ENCODE measurements at places on chromosomes 7 and 10. TPM values are rescaled to one million over a fixed set of nuclear protein-coding genes. Genes with fewer than 3 reads are reported as not detected.

DNA sequence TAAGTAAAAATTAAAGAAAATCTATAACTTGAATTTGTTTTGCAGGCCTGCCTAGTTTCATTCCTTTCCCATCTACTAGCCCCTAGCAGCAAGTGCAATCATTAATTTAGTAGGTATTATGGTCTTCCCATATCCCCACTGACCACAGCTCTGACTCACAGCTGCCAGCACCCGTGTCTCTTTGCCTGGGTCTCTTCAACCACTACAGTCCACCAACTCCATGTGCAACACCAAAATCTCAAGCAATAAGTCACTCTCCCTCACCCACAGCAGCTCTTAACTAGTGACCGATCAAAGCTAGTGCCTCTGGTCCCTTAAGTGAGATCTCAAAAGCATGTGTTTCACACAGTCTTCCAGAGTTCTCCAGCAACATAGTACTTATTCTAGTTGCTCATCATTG lies 26.0 kb upstream of the THSD7A start:
- no peaks in the 10 kb centered on the region for H3K4me1 ChIP-seq
- no peak overlapping the region for H3K4me3 ChIP-seq
- no peaks in the 10 kb centered on the region for H3K27me3 ChIP-seq
- no peak overlapping the region for H3K27ac ChIP-seq

GRCh38 chr10:105761576-105762260 lies 1120.6 kb downstream of the SORCS3 start:
- H3K27ac ChIP-seq = no peak overlapping the region
- no peaks in the 10 kb centered on the region for H3K27me3 ChIP-seq
- DNase-seq = no peak
- H3K36me3 ChIP-seq = no peaks in the 10 kb centered on the region
- no peak overlapping the region for H3K4me3 ChIP-seq
- H3K4me1 ChIP-seq = no peaks in the 10 kb centered on the region

GRCh38 chr7:149245244-149245643 lies 5.8 kb downstream of the ZNF212 start:
- no peaks in the 10 kb centered on the region for H3K27me3 ChIP-seq
- no peak overlapping the region for H3K4me3 ChIP-seq
- H3K36me3 ChIP-seq = peaks cover 8% of the 10 kb centered on the region

GRCh38 chr10:125296598-125296997 lies 136.2 kb upstream of the CTBP2 start:
- H3K27me3 ChIP-seq = no peaks in the 10 kb centered on the region
- peaks cover 10% of the 10 kb centered on the region for H3K4me1 ChIP-seq
- no peak overlapping the region for H3K27ac ChIP-seq
- H3K4me3 ChIP-seq = no peak overlapping the region

- DNase-seq = no peak
- peaks cover 4% of the 10 kb centered on the region for H3K4me1 ChIP-seq
- H3K4me3 ChIP-seq = no peak overlapping the region
These were observed 10.4 kb downstream of the UNC5B start for GRCh38 chr10:71222601-71223346.

GRCh38 chr7:79770063-79770462 lies 316.6 kb upstream of the MAGI2 start:
- H3K27me3 ChIP-seq = no peaks in the 10 kb centered on the region
- H3K4me1 ChIP-seq = peaks cover 10% of the 10 kb centered on the region
- H3K27ac ChIP-seq = no peak overlapping the region
- no peaks in the 10 kb centered on the region for H3K36me3 ChIP-seq

GRCh38 chr10:33067917-33068316 lies 109.9 kb upstream of the ITGB1 start:
- H3K4me3 ChIP-seq = no peak overlapping the region
- DNase-seq = no peak
- peaks cover 10% of the 10 kb centered on the region for H3K4me1 ChIP-seq
- no peak overlapping the region for H3K27ac ChIP-seq
- H3K27me3 ChIP-seq = no peaks in the 10 kb centered on the region
- no peaks in the 10 kb centered on the region for H3K36me3 ChIP-seq

GRCh38 chr7:47771336-47771989 lies 176.8 kb downstream of the PKD1L1 start:
- H3K4me1 ChIP-seq = peaks cover 12% of the 10 kb centered on the region
- H3K27me3 ChIP-seq = no peaks in the 10 kb centered on the region
- no peak overlapping the region for H3K27ac ChIP-seq
- H3K4me3 ChIP-seq = no peak overlapping the region

GRCh38 chr10:127298381-127298780 lies 102.0 kb upstream of the INSYN2A start:
- H3K4me3 ChIP-seq = no peak overlapping the region
- no peak for DNase-seq
- peaks cover 12% of the 10 kb centered on the region for H3K4me1 ChIP-seq
- no peaks in the 10 kb centered on the region for H3K27me3 ChIP-seq
- no peaks in the 10 kb centered on the region for H3K36me3 ChIP-seq

DNA sequence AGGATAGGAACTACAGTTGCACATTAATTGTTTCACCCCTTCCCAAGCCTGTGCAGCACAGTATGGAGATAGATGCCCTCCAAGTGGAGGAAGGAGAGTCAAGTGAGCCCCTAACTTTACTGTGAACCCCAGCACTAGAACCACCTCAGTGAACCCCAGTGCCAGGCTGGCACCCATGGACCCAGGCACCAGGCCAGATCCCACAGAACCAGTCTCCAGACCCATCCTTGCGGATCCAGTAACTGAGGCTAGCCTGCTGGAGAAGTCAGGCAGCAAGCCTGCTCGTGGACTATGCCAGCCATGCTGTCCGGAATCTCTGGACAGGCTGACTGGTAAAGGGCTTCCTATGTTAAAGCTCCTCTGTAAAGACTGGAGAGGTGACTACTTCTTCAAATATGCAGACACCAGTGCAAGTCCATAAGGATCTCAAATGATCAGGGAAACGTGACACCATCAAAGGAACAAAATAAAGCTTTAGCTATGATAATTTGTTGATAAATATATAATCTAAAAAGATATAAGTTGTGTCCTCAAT lies 27.7 kb downstream of the SHOC2 start:
- peaks cover 17% of the 10 kb centered on the region for H3K4me1 ChIP-seq
- no peak overlapping the region for H3K4me3 ChIP-seq
- no peak overlapping the region for H3K27ac ChIP-seq

DNA sequence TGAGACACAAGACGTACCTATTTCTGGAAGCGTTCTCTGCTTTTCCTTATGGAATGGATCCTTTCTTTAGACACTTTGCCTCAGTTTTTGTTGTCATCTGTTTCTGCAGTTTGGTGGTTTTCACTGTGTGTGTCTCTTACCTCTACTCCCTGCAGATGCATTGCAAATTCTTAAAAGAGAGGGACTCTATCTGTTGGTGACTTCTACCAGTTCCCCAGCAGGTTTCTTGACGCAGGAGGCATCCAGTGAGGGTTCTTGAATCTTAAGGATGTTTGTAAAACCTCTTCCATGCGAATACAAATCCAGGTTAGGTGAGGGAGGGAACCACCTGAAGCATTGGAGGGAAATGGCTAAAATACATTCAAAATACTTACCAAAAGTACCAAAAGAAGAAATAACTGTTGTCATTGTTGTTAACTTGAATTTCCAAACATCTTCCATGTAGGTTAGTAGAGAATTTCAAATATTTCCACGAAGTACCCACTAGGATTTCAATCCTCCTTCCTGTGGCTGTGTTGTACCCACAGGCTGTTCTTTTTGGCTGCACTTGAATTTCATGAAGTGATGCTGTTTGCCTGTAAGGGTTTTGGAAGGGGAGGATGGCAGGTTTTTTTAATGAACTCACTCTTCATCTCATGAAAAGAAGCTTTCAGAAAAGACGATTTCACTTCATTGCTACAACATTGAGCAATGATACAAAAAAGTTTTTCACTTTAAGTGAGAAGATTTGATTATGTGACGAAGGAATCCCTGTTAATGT lies 32.2 kb downstream of the PLXDC2 start:
- H3K4me1 ChIP-seq = peaks cover 8% of the 10 kb centered on the region
- H3K27me3 ChIP-seq = no peaks in the 10 kb centered on the region
- H3K27ac ChIP-seq = no peak overlapping the region
- no peak for DNase-seq
- no peaks in the 10 kb centered on the region for H3K36me3 ChIP-seq

DNA sequence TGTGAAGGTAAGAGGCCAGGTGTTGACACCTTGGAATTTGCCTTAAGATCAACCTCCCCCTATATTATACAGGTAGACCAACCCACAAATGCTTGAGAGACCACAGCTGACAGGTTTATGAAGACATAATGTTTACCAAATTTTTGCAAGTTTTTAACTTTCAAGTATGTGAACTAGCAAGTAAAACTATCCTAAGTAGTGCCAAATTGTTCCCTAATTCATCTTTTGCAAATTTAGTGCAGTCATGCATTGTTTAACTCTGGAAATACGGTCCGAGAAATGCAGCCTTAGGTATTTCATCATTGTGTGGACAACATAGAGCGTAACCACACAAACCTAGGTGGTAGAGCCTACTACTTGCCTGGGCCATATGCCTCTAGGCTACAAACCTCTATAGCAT lies 10.7 kb downstream of the UPP1 start:
- peaks cover 6% of the 10 kb centered on the region for H3K4me1 ChIP-seq
- no peak overlapping the region for H3K4me3 ChIP-seq
- no peaks in the 10 kb centered on the region for H3K27me3 ChIP-seq
- H3K36me3 ChIP-seq = peaks cover 18% of the 10 kb centered on the region
- no peak for DNase-seq

DNA sequence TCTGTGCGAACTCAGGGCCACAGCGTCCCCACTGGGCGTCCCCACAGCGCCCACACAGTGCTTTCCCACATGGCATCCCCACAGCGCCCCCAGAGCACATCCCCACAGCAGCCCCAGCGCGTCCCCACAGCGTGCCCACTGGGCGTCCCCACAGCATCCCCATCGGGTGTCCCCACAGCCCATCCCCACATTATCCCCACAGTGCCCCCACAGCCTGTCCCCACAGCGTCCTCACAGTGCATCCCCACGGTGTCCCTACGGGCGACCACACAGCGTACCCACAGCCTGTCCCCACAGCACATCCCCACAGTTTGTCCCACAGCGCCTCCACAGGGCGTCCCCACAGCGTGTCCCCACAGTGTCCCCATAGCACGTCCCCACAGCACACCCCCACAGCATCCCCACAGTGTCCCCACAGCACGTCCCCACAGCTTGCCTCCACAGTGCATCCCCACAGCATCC lies 131.6 kb downstream of the ACTR3B start:
- H3K36me3 ChIP-seq = no peaks in the 10 kb centered on the region
- no peak overlapping the region for H3K4me3 ChIP-seq
- DNase-seq = no peak
- no peaks in the 10 kb centered on the region for H3K27me3 ChIP-seq
- no peak overlapping the region for H3K27ac ChIP-seq

GRCh38 chr7:118148930-118149329 lies 35.0 kb upstream of the LSM8 start:
- no peak overlapping the region for H3K4me3 ChIP-seq
- no peaks in the 10 kb centered on the region for H3K27me3 ChIP-seq
- H3K27ac ChIP-seq = no peak overlapping the region

DNA sequence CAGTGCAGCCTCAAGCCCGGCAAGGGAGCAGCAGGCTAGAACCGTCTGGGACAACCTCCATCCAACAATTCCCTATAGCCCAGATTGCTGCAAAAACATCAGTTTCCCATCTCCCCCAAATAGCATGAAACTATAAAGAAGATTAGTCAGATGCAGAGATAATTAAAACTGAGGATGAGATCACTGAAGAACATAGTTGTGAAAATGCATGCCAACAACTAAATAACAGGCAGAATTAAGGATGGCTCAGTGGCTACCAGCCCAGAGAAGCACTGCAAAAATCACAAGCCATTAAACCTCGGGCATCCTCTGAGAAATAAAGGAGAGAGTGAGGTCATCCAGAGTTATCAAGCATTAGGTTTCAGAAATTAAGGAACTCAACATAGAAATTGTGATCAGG lies 427.1 kb downstream of the TNS3 start:
- H3K27ac ChIP-seq = no peak overlapping the region
- no peak overlapping the region for H3K4me3 ChIP-seq
- DNase-seq = no peak
- no peaks in the 10 kb centered on the region for H3K27me3 ChIP-seq
- H3K36me3 ChIP-seq = no peaks in the 10 kb centered on the region

The FKBP9 gene
- 78.0 TPM for total RNA-seq

The TMEM72 gene
- not detected for total RNA-seq

The SEMA3A gene
- total RNA-seq = 21.7 TPM

The OR2A42 gene
- not detected for total RNA-seq

The RARRES2 gene
- total RNA-seq = 26.3 TPM

The FAM131B gene
- total RNA-seq = 15.0 TPM

The PIP4K2A gene
- total RNA-seq = 28.7 TPM

The GRM8 gene
- total RNA-seq = 2.7 TPM

The NPSR1 gene
- total RNA-seq = not detected

The PIK3AP1 gene
- total RNA-seq = 1.3 TPM

Measured in neural crest cell (in vitro differentiated cells).